ENCODE measurements at places on chromosomes 3 and 15. TPM values are rescaled to one million over a fixed set of nuclear protein-coding genes. Genes with fewer than 3 reads are reported as not detected.

- H3K4me1 ChIP-seq, result no peaks in the 10 kb centered on the region
- no peak overlapping the region for H3K4me3 ChIP-seq
- no peak for DNase-seq
- no peak overlapping the region for H3K27ac ChIP-seq
These were observed 377.1 kb upstream of the TPM1 start for GRCh38 chr15:62665449-62665848.

DNA sequence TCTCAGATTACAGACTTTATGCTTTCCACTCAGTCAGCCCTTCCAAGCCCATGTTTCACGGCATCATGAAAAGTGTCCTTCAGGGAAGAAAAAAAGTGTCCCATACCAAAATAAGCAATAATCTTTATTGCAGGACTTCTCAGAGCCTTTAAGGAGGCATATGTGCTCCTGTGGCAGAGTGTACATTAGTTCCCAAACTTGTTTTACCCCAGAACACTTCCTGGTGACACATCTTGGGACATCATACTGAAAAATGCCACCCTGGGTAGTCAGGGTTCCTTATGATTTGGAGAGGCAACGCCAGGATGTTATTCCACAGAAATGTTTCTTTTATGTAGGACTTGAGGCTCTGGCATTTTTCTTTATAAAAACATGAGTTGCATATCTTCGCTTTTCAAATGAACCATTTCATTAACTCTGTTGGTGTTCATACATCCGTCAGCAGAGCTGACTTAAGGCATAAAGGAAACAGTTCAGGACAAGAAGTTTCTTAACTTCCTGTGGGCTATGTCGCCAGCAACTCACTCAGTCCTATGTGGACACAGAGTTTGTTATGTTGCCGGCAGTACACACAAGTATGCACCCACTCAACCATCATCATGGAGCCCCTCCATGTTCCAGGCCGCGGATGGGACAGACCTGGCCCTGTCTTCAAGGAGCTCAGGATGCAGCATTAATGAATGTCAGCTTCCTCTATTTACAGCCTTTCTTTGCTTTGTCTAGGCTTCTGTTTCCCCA is 63.8 kb downstream of the CASR start:
- H3K4me1 ChIP-seq, result no peaks in the 10 kb centered on the region
- H3K27me3 ChIP-seq, result no peaks in the 10 kb centered on the region
- no peaks in the 10 kb centered on the region for H3K36me3 ChIP-seq
- H3K4me3 ChIP-seq, result no peak overlapping the region
- DNase-seq, result no peak

Gene GRAMD1C
- 10.7 TPM for total RNA-seq

GRCh38 chr3:48935530-48935929 is 16.9 kb downstream of the ARIH2 start:
- DNase-seq, result no peak

DNA sequence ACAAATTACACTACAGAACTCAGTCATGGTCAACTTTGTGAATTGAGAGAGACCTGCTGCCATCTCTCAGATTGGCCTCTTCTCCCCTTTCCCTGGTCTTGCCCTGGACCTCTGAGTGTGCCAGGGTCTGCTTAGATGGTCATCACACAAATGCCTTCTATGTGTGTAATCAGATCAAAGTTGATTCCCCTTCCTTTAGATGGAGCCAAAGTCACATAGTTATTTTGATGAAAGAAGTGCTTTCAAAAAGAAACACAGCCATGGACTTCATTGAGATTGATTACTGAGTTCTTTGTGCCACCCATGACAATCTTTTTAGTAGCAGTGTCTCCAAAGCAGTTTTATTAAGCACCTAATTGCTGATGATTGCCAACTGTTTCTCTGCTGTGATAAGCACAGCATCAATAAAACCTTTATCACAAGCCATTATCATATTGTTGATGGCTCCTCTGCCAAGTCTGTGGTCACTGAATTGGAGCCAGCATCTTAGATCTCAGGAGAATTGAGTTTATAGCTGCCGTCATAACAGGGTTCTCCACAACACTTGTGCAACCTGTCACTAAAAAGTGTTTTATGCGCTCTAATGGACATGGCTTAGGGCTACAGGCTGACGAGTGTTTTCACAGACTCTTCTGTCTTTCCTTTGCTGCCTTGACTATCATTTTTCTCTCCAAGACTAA is 149.7 kb upstream of the NUDT16 start:
- no peaks in the 10 kb centered on the region for H3K36me3 ChIP-seq
- H3K4me1 ChIP-seq, result no peaks in the 10 kb centered on the region
- H3K4me3 ChIP-seq, result no peak overlapping the region
- H3K27ac ChIP-seq, result no peak overlapping the region

DNA sequence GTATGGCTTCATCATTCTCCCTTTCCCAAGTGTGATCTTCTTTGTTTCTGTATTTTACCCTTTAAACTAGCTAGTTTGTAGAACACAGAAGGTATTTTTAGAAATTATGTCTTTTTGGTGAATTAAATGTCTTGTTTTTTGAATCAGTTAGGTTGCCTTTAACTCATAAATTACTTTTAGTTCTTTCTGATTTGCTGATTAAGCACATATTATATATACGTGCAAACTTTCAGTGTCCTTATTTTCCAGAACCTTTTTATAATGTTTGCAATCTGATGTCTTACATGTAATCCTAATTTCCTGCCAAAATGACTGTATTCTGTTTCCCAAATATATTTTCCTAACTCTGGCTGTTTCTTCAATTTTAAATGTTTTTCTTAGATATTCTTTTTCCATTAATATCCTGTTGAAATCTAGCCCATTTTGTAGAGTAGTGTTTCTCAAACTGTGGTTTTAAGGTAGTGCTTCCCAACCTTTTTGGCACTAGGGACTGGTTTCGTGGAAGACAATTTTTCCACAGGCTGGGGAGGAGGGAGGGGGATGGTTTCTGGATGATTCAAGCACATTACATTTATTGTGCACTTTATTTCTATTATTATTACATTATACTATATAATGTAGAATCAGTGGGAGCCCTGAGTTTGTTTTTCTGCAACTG is 51.8 kb downstream of the CHD2 start:
- no peaks in the 10 kb centered on the region for H3K27me3 ChIP-seq
- no peak for DNase-seq
- H3K27ac ChIP-seq, result peak overlapping the region; percentile 4
- H3K36me3 ChIP-seq, result peaks cover 60% of the 10 kb centered on the region
- peaks cover 18% of the 10 kb centered on the region for H3K4me1 ChIP-seq

Gene MKRN2OS
- total RNA-seq, result not detected

Gene IL16
- total RNA-seq, result 11.1 TPM

Gene HGD
- total RNA-seq, result not detected

Measured in thoracic aorta (tissue), 2 donors.